ENCODE measurements at places on chromosomes 5 and 9.
A peak's percentile ranks its signal among the peaks of the same experiment; 100 is the strongest.

DNA sequence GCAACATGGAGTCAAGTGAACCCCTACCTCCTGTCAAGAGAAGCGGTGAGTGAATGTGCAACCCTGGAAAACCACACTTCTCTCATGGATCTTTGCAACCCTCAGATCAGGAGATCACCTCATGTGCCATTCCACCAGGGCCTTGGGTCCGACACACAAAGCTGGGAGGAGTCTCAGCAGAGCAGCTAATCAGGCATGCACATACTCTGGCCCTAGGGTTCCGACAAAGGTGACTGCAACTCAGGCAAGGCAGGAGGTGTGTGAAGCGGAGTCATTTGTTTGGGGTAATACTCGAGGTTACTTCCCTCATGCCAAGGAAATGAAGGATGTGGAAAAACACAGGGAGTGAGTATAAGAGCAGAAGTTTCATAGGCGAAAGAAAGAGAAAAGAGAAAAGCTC, 96.1 kb downstream of the GABRG2 start:
- DNase-seq, result no peak

- DNase-seq, result peak; percentile 69
Observed at GRCh38 chr9:89617978-89618377, 13.2 kb downstream of the GADD45G start.

- no peak for DNase-seq
Observed at GRCh38 chr5:78008356-78008967, 232.3 kb upstream of the TBCA start.

DNA sequence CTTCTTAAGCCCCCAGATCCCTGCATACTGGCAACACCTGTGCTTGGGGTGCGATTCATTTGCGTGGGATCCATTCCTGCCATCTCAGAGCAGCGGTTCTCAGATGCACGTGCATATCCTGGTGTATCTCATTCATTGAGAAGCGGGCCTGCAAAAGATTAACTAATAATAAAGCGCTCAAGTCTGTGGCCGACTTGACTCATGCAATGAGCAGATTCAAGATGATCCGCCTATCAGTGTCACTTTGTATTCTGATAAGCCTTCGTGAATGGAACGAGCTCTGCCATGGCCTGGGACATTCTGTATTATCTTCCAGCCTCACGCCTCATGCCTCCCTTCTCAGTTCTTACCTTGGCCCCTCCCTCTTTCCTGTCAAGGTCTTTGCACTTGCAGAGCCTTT, 22.3 kb downstream of the C1QTNF2 start:
- no peak for DNase-seq

GRCh38 chr5:58077966-58078365, 381.9 kb downstream of the PLK2 start:
- no peak for DNase-seq

DNA sequence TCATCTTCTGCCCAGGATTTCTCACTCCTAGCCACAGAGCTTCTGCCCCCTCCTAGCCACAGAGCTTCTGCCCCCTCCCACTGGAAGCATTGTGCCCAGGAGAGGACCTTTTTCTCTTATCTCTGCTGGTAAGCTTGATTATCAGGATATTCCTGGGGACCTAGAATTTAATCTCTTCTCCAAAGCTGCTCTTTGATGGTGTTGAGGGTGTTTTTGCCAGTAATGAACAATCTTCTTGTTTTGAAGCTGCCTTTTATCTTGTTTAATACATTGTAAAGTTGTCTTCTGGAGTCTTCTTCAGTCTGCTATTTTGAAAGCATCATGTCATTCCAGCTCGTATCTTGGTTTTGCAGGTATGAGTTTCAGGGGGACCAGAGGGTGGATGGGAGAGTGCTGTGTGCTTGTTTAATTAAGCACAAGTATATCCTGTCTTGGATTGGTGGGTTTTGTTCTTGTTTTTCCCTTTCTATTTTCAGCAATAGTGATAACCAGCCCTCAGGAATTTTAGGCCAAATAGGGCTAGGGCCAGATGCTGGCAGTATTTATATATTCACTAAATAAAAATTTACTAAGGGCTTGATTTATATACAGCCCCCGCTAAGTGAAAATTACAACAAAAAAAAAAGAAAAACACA, 214.0 kb upstream of the DMRT1 start:
- DNase-seq, result no peak

GRCh38 chr9:36151316-36152210, 15.0 kb downstream of the GLIPR2 start:
- no peak for DNase-seq
